ENCODE measurements at places on chromosomes 5 and 9.

GRCh38 chr5:130724658-130725057 is 440.4 kb downstream of the HINT1 start:
- no peak for DNase-seq

GRCh38 chr5:141149812-141150211 is at the start of gene PCDHB6:
Gene PCDHB6, plus strand, starts transcription at chr5:141150057. Its CDS starts 201 bp downstream, at chr5:141150258.
- peak; percentile 56 for DNase-seq

DNA sequence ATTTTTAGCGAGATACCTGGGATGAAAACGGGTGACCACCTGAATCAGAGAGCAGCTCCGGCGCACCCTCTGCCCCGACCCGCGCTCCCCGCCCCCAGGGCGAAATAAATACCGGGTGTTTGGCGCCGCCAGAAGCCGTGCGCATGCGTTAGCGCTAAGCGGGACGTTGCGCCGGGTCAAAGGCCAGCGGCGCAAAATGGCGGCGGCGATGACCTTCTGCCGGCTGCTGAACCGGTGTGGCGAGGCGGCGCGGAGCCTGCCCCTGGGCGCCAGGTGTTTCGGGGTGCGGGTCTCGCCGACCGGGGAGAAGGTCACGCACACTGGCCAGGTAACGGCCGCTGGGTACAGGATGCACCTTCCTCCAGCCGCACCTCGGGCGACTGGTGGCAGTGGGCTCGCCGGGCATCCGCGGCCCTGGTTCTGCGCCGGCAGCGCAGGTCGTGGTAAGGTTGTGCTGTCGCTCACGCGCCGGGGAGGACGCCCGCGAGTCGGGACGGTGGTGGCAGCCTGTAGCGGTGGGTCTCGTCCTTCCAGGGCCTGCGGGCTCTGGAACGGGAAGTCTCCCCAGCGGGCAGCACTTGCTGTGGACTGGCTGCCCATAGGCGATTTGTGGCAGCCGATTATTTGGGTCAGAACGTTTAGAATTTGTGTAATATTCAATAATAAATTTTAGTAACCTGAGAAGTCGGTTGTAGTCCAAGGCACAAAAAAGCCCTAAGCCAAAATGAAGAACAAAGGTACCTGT is at the start of gene NDUFS6:
NDUFS6 (plus strand) TSS at position 186 of the 745 bp plus-strand sequence; CDS start at position 197, 11 bp downstream.
- peak; percentile 65 for DNase-seq

GRCh38 chr9:134004131-134004873 is 12.2 kb upstream of the VAV2 start:
- no peak for DNase-seq
